ENCODE measurements at places on chromosomes 2 and 18.

- DNase-seq = no peak
Measured at GRCh38 chr2:47551800-47552525, 149.0 kb downstream of the MSH2 start.

- peak; percentile 6 for DNase-seq
Measured at GRCh38 chr2:200585730-200586643, at the start of gene AOX1. Gene AOX1, plus strand, starts transcription at chr2:200586014. Its CDS starts 95 bp downstream, at chr2:200586109.

- DNase-seq = no peak
Measured at GRCh38 chr2:199870581-199870980, 19.6 kb upstream of the FTCDNL1 start.

DNA sequence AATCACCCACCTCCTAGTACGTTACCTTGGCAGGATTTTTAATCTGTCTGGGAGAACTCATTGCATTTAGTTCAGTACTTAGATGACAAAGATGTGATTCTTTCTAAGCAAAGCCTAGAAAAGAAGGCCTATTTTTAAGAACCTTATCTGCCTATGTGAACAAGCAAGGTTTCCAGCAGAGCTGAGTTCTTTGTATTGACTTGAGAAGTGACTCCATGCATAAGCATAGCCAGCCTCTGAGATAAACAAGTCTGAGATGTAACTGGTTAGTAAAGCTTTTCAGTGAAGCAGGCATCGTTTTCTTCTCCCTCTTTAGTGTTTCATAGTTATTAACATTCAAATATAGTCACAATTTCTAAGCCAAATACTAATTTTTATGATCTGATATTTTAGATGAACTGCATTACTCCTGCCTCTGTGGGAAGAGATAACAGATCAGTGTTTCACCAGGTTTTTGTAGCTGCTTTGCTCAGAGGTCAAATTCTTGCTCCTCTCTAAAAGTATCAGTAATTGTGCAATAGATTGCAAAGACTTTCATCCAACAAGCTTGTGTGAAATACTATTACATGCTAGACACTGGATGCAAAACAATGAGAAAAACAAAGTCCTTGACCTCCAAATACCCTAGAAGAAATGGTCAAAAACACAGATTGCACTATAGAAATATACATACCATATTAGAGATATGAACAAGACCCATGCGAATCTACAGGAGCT lies 107.8 kb downstream of the MBD2 start:
- no peak for DNase-seq

DNA sequence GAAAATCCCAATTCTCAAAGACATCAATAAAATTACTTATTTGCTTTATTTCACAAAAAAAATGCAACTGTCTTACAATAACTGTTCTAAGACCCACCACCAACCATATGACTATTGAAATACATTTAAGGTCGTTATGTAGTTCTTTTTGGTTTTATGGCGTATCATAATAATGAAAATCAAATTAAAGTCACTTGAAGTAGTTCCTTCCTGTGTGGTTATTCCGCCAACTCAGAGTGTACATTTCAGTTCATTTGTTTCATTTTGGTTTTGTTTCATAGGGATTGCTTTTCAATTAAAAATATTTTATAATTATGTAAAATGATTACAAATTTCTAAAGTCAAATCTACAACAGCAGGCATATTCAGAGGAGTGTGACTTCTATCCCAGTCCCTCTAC lies 45.9 kb upstream of the AAK1 start:
- DNase-seq = no peak

DNA sequence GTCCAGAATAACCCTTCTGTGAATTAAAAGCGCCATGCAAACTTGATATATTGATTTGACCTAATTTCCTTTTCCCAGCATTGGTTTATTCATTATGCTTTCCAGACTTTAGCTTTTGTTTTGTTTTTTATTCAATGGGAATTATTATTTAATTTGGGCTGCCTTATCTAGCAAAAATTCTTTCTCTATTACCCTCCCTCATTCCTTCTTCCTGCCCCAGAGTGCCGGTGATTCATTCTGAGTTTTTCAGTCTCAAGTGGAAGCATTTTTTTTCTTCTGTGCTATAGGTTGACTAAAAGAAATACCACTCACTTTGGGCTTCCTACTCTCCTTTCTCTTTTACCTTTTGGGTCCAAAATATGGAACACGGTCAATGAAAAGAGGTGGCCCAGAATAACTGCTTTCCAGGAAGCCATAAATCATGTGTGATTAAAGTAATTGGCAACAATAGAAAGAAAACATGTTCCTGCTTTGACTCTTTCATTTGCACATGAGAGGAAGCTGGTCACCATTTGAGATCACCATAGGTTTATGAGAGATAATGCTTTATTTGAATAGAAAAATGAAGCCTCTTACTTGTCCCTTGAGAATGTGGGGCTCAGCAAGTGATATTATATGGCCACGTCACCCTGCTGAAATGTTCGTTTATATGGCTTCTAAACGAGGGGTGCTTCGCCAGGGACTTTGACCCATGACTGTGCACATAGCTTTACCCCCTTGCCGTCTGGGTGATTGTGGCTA lies 422.8 kb upstream of the ZEB2 start:
- no peak for DNase-seq

Measured in activated T-cell treated with anti-CD3 and anti-CD28 coated beads for 48 hours (primary cell).